ENCODE measurements at places on chromosomes 4 and X. TPM values are rescaled to one million over a fixed set of nuclear protein-coding genes. Genes with fewer than 3 reads are reported as not detected.
A peak's percentile ranks its signal among the peaks of the same experiment; 100 is the strongest.

The GAGE13 gene
- not detected for total RNA-seq

The EIF4E gene
- total RNA-seq: 57.5 TPM

- no peak for DNase-seq
These were observed 48.2 kb upstream of the KLF3 start for GRCh38 chr4:38615847-38616246.

DNA sequence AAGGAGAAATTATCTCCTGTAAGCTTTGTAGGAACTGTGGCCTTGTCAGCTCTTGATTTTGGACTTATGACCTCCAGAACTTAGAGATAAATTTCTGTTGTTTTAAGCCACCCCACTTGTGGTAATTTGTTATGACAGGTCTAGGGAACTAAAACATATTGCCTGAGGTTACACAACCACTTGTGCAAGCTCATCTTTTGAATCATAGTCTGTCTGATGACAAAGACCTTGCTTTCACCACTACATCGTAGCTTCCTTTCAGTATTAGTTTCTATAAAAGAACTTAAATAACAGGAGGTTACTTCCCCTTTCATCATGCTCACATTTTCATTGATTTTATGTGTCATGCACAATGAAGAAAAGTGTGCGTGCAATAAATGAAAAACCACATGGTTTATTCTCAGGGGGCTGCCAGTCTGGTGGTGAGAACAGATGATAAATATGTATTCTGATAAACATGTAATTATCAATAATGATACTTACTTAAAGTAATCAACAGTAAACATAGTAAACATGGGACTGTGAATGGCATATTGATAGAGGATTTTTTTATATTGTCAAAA, 690.0 kb upstream of the HS3ST1 start:
- no peak for DNase-seq

DNA sequence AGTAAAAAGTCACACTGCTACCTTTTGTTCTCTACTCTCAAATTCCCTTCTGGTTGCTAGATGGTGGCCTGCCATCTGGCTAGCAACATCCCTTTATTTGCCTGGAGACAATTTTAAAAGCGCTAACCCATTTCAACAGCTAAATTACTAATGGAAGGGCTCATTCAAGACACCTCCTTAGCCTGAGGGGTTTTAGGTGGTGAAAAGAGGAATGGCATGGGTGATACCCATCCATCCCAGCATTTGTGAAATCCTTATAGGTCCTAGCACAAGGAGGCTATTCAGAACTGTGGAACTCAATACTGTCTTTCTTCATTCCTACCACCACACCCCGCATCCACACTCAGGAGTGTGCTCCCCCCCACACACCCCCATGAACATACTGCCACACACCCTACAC, 33.5 kb downstream of the ARHGEF9 start:
- no peak for DNase-seq

DNA sequence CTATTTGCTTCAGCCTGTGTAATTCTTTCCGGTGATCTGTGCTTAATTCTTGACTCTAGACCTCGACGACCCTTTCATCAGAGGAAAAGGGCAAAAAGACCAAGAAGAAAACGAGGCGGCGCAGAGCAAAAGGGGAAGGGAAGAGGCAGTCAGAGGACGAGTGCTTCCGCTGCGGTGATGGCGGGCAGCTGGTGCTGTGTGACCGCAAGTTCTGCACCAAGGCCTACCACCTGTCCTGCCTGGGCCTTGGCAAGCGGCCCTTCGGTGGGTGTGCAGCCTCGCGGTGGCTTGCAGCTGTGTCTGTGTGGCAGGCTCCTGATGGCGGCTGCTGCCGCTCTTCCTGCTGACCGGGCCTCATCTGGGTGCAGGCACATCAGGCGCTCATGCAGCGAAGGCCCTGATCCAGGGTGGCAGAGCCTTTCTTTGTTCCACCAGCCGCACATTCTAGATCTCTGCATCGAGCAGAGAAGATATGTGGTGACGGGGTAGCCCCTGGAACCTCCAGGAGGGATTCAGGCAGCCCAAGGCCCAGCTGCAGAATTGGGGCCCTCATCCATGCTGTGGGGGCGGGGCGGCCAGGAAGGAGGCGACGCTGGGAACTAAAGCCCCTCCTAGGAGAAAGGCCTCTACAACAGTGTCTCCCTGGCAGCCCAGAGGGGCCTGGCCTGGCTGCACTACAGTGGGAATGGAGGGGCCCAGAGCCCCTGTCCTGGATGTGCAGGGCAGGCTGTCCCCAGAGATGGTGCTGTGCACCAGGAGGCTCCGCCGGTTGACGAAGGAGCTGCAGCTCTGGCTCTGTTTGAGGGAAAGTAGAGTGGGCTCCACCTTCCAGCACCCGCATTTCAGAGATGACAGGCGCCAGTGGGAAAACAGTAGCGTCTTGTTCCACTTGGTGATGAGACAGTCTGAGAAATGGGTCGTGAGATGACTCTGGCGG, 32.1 kb downstream of the NELFA start:
- peak; percentile 27 for DNase-seq

GRCh38 chrX:40445691-40446090, 135.1 kb upstream of the ATP6AP2 start:
- no peak for DNase-seq
